ENCODE measurements at places on chromosomes 3 and 15. TPM values are rescaled to one million over a fixed set of nuclear protein-coding genes. Genes with fewer than 3 reads are reported as not detected.

The MUC13 gene
- 0.49 TPM for total RNA-seq

- no peaks in the 10 kb centered on the region for H3K27me3 ChIP-seq
- H3K4me3 ChIP-seq = no peak overlapping the region
- no peaks in the 10 kb centered on the region for H3K4me1 ChIP-seq
- no peak overlapping the region for H3K27ac ChIP-seq
- peaks cover 74% of the 10 kb centered on the region for H3K36me3 ChIP-seq
- no peak for DNase-seq
Observed at GRCh38 chr15:78167227-78167888, 18.2 kb downstream of the IDH3A start.

- H3K36me3 ChIP-seq = no peaks in the 10 kb centered on the region
- no peaks in the 10 kb centered on the region for H3K4me1 ChIP-seq
- no peaks in the 10 kb centered on the region for H3K27me3 ChIP-seq
- no peak overlapping the region for H3K4me3 ChIP-seq
- no peak for DNase-seq
- no peak overlapping the region for H3K27ac ChIP-seq
Observed at GRCh38 chr3:175521406-175521805, 662.3 kb downstream of the NAALADL2 start.

DNA sequence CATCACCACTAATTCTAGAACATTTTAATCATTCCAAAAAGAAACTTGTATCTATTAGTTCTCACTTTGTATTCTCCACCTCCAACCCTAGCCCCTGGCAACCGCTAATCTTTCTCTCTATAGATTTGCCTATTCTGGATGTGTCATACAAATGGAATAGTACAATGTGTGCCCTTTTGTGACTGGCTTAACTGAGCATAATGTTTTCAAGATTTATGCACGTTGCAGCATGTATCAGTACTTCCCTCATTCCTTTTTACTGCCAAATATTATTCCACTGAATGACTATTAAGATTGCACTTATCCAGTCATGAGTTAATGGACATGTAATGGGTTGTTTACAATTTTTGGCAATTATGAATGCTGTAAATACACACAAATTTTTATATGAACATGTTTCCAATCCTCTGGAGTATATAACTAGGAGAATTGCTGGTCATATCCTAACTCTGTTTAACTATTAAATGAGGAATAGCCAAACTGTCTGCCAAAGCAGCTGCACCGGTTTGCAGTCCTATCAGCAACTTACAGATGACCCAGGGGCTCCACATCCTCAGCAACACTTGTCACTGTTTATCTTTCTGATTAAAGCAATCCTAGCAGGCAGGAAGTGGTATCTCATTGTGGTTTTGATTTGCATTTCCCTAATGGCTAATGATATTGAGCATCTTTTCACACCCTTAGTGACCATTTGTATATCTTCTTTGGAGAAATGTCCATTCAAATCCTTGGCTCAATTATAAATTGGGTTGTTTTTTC is 42.9 kb downstream of the DCUN1D1 start:
- H3K27me3 ChIP-seq = no peaks in the 10 kb centered on the region
- no peak overlapping the region for H3K4me3 ChIP-seq
- no peaks in the 10 kb centered on the region for H3K4me1 ChIP-seq
- H3K27ac ChIP-seq = no peak overlapping the region

DNA sequence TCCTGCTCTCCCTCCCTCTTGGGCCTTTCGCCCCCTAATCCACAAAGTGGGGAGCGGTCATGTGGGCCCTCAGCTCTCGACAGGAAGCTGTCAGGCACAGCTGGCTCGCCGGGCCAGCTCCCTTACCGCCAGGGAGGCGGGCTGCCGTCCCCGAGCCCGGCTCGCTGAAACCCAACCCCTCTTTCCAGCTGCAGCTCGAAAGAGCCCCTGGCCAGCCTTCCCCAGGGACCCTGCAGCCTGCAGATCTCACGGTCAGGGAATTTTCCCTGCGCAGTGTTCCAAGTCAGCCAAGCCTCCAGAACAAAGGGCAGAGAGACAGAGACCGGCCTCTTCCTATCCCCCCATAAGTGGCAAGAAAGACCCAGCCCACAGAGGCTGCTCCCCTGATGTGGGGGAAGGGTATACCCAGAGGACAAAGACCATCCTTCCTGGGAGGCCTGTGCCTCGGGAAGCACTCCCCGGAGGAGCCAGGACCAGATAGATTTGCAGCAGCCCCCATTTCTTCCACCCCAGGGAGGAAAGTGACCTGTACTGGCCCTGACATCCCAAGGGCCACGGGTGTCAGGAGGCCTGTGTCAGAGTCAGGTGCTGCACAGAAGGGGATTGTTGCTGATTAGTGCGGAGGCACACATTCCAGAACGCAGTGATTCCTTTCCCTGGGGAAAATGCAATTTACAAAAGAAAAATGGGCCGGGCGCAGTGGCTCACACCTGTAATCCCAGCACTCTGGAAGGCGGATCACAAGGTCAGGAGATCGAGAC is 32.6 kb downstream of the MAGEF1 start:
- DNase-seq = no peak

The LRTM1 gene
- not detected for total RNA-seq

GRCh38 chr3:134640872-134641470 is 9.9 kb downstream of the KY start:
- no peaks in the 10 kb centered on the region for H3K4me1 ChIP-seq
- no peak overlapping the region for H3K27ac ChIP-seq
- DNase-seq = no peak
- H3K27me3 ChIP-seq = no peaks in the 10 kb centered on the region
- no peaks in the 10 kb centered on the region for H3K36me3 ChIP-seq

- H3K27me3 ChIP-seq = no peaks in the 10 kb centered on the region
- no peak for DNase-seq
- H3K4me3 ChIP-seq = no peak overlapping the region
Observed at GRCh38 chr3:94460931-94461330, 398.1 kb downstream of the NSUN3 start.

The SYNM gene
- 60.9 TPM for total RNA-seq

DNA sequence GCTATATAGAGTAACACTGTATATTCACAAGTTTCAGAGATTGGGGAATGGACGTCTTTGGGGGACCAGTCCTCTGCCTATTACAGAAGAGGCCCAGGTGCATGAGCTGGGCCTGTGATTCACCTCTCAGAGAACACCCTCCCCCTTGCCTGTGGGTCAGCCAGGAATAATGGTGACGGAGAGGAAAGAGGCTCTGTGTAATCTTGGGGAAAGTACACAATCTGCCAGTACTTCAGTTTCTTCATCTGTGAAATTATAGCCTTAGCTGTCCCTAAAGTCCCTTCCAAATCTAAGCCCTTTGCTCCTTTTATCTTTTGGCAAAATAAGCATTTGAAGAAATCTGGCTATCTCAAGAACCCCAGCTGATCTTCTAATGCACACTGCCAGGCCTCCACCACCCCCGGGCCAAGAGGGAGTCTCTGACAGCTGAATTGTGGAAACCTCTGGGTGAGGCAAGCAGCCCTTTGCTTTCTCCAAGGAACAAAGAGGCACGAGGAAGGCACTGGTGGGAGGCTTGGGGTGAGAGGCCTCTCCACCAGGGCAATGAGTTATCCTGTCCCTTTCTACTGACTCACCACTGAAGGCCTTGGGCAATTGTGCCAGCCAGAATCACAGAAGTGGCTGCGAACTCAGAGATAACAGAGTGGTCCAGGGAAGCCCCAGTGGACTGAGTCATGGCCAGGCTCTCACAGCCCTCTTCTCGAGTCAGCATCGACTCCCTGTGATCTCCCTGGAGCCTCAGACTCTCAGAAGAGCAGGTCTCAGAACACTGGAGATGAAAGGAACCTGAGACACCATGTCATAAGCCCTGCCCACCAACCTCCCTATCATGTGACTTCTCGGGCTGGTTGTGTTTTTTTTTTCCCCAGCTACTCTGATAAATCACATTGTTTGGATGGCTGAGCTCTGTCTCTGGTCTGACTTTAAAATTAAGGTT is 31.8 kb downstream of the CCNL1 start:
- H3K27me3 ChIP-seq = no peaks in the 10 kb centered on the region
- H3K27ac ChIP-seq = peak overlapping the region; percentile 26
- H3K4me1 ChIP-seq = peaks cover 47% of the 10 kb centered on the region
- no peaks in the 10 kb centered on the region for H3K36me3 ChIP-seq

- H3K27ac ChIP-seq = no peak overlapping the region
- no peak for DNase-seq
- H3K36me3 ChIP-seq = no peaks in the 10 kb centered on the region
Observed at GRCh38 chr3:27990324-27990723, 251.1 kb upstream of the CMC1 start.

DNA sequence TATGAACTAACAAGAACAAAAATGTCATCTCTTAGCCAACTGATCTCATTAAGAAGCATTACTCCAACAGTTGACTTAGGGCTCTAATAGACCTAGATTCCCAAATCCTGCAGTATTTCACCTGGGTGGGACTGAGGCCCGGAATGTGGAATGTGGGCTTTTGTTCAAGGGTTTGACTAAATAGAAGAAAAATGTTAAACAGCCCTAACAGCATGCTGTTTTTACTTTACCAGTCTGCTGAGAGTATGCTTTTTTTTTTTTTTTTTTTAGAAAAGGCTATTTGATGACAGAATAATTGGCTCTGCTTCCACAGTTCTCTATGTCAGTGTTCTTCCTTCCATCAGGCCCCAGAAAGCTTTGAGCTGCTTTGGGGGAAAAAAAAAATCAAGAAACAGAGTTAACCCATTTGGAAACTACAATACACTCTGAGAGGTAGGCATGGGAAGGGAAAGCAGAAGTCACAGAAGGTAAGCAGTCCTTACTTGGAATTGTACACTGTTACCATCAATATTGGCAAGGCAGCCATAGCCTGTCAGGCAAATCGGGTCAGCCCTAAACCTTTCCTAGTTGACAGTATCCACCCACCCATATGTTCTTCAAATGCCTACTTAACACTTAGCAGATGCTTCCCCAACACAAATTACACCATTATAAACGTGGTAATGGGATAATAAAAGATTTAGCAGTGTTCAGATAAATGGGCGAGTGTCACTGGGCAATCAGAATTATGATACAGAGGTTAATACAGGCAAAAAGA is 224.2 kb downstream of the CNTN3 start:
- no peaks in the 10 kb centered on the region for H3K36me3 ChIP-seq
- no peaks in the 10 kb centered on the region for H3K27me3 ChIP-seq
- H3K4me3 ChIP-seq = no peak overlapping the region

DNA sequence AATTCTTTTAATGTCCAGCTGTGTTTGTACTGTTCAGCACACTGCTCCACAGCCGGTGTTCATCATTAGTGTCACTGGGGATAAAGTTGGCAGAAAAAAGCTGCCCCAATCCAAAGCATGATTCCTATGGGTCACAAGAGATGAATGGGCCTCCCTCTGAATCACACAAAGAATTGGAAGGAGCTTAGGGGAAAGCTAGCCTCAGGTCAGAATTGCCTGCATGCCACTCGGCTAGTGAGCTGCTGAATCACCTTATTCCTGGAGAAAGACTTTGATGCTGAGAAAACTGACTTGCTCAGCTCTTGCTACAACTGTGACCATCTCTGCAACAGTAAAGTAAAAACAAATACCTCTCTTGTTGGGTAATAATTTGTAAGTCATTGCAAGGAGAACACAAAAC is 3.5 kb downstream of the CCK start:
- H3K36me3 ChIP-seq = no peaks in the 10 kb centered on the region
- DNase-seq = no peak
- H3K4me1 ChIP-seq = peaks cover 4% of the 10 kb centered on the region
- H3K27ac ChIP-seq = no peak overlapping the region

DNA sequence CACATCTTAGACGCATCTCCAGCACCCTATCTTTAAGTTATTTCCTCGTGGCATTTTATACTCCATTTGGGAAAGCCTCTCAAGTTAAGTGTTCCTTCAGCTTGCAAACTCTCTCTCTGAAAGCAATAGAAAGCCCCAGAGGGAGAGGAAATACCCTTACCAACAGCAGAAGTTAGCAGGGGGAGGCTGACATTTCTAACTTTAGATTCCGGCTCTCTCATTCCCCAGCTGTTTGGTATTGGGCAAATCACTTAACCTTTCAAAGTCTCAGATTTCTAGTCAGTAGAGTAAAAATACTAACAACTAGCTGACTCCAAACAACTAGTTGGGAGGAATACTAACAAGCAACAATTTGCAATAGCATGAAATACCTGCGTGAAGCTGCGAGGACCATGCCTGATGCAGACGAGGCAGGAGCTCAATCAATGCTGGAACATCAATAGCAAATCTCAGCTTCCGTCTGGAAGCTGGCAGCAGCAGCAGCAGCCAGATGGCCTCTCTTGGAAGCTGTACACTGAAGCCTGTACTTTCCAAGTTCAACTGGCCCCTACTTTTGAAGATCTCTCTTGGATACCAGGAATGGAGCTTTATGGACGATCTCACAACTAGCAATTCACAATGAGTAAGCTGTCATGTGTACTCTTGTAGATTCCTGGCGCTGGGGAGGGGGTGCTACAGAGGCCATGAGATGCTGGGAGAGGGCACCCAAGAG is 47.8 kb downstream of the THBS1 start:
- no peak overlapping the region for H3K27ac ChIP-seq
- no peaks in the 10 kb centered on the region for H3K36me3 ChIP-seq
- H3K4me1 ChIP-seq = peaks cover 32% of the 10 kb centered on the region
- H3K27me3 ChIP-seq = no peaks in the 10 kb centered on the region
- H3K4me3 ChIP-seq = no peak overlapping the region

The GABRR3 gene
- not detected for total RNA-seq

- DNase-seq = no peak
- H3K4me3 ChIP-seq = no peak overlapping the region
- peaks cover 38% of the 10 kb centered on the region for H3K36me3 ChIP-seq
- H3K27me3 ChIP-seq = no peaks in the 10 kb centered on the region
- no peaks in the 10 kb centered on the region for H3K4me1 ChIP-seq
Observed at GRCh38 chr15:75468913-75469598, 17.6 kb upstream of the SIN3A start.

The B3GALNT1 gene
- total RNA-seq = 13.8 TPM

The C3orf85 gene
- total RNA-seq = not detected

GRCh38 chr15:53836618-53837017 is 77.2 kb upstream of the WDR72 start:
- peaks cover 19% of the 10 kb centered on the region for H3K4me1 ChIP-seq
- H3K4me3 ChIP-seq = no peak overlapping the region
- H3K36me3 ChIP-seq = no peaks in the 10 kb centered on the region
- no peak for DNase-seq
- H3K27ac ChIP-seq = no peak overlapping the region

DNA sequence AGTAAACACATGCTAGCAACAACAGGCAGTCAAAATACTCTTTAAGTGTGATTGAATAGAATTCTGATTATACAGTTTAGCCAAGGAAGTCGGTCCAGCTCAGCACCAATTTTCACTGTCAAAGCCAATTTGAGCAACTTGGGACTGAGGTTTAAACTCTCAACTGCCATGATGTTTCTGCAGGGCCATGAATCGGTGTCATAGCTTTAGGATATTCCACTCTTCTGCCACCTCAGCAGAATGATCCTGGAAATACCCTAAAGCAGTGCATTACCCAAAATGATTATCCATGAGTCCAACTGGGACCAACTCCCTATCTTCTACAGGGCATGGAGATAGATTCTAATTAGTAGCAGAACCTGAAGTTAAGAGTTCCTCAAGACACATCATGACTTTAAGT is 262.4 kb downstream of the RORA start:
- no peak overlapping the region for H3K27ac ChIP-seq
- DNase-seq = no peak
- peaks cover 11% of the 10 kb centered on the region for H3K4me1 ChIP-seq

The KLHDC8B gene
- total RNA-seq = 29.8 TPM

The DNAJB11 gene
- 44.9 TPM for total RNA-seq

All from thoracic aorta (tissue), 2 donors.